ENCODE measurements at places on chromosomes 3 and 15.

DNA sequence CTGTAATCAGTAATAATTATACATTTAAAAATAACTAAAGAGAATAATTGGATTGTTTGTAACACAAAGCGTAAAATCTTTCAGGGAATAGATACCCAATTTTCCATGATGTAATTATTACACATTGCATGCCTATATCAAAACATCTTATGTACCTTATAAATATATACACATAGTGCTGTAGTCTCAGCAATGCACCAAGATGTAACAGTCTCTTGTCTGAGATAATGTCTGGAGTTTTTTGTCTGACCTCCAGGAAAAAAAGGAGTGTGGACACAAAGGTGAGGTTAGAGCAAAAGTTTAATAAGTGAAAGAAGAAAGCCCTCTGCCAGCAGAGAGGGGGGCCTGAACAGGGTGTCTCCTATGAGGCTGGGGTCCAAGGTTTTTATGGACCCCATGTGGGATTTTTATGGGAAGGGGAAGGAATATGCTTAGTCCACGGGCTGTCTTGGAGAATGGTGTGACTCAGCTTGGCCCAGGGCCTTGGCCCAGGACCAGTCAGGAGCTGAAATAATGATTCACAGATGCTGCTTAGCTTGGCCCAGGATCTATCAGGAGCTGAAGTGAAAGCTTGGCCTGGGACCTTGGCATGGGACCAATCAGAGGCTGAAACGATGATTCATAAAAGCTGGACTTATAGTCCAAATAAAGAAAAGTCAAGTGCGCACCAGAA lies 545.0 kb downstream of the ZPLD1 start:
- DNase-seq = peak; percentile 93

- DNase-seq = no peak
These were observed 138.3 kb downstream of the TAFA4 start for GRCh38 chr3:68793759-68794701.

DNA sequence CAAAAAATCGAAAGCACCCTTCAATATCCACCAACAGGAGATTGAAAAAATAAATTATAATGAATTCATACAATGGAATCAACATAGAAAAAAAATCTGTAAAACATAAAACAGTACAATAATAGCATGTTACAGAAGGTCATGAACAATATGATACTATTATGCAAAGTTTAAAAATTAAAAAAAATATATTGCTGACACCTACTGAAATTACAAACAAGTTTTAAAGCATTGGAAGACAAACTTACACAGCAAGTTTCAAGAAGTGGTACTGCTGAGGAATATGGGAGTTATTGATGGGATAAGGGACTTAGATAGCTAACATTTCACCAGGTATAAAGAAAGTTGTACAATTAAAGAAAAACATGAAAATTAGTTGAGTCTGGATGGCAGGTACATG lies 89.4 kb downstream of the EFL1 start:
- DNase-seq = no peak

GRCh38 chr3:108342837-108343486 lies 46.6 kb downstream of the HHLA2 start:
- DNase-seq = peak; percentile 56

DNA sequence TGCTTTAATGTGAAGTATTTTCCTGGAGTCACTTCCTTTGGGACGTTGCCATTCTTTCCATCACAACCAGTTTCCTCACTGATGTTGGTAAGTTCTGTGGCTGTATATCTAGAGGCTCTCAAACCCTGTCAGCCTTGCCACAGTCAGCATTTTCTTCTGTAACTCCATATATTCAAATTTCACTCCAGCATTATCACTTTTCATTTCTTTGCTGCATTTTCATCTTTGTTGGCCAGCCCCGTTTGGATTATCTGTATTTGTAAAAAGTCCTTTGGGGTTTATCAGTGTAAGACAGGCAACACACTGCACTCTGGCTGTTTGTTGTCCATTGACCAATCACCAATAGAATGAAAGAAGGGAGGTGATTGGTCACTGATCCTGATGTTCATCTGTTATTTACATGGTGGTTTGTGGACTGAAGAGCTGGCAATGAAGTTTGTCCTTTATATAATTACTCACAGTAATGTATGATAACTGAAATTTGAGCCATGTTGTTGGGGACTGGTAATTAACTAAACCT lies 20.3 kb downstream of the GMPS start:
- DNase-seq = peak; percentile 61

DNA sequence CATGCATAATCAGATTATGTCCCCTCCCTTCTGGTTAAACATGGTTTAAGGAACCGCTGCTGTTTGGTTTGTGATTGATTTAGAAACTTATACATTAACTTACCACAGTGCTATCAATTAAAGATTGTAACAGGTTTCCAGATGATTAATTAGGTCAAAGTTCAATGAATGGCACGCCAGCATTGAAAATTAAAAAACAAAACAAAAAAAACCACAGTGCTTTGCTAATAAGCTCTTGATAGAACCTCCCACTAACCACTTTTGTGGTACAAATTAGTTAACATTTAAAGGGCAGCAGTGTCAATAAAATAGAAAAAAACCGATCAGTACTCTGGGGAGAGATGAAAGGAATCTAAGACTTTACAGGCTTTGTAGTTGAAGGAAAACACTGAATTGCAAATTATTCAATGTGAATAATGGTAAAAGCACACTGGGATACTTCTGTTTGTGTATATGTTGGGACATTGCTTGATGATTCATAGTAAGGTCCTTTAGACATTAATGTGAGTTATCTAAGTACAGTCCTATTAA lies 7.6 kb upstream of the C3orf38 start:
- DNase-seq = peak; percentile 67

All from GM23248 (cell line).